Aorta (tissue), 5 donors: ENCODE measurements at places on chromosomes 11 and 22. TPM values are rescaled to one million over a fixed set of nuclear protein-coding genes. Genes with fewer than 3 reads are reported as not detected.

FGF3 gene
- polyA plus RNA-seq: not detected

DNA sequence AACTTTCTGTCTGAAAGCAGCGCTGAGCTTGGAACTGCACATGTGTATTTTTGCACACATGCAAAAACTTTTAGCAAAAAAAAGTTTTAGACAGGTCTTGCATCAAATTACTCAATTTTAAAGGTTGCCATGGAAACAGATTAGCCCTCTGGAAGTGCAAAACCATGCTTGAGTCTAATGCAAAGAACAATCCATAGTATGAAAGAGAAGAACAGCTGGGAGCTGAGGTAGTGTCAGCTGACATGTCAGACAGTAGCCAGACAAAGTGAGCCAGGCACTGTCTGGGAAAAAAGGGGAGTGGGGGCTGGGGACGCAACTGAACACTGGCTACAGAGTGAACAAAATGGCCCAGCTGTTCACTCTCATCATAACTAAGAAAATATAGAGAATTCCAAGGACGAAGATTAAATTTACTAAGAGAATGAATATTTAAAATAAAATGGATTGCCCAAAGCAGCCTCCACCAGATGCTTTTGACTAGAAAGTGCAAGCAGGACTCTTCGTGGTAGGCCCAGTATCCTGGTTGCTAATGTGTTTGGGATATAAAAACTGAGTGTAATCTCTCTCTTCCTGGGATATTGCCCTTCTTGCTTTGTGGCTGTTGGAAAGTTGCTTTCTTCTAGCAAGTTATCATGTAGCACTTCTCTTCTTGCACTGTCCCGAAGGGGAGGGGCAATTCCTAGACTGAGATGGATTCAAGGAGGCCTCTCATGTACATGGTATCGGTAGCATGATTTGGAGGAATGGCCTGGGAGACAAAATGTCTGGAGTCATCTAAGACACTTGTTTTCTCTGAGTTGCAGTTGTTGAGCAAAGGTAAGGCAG lies 434.1 kb upstream of the FAT3 start:
- no peaks in the 10 kb centered on the region for H3K36me3 ChIP-seq
- no peaks in the 10 kb centered on the region for H3K4me1 ChIP-seq

DNA sequence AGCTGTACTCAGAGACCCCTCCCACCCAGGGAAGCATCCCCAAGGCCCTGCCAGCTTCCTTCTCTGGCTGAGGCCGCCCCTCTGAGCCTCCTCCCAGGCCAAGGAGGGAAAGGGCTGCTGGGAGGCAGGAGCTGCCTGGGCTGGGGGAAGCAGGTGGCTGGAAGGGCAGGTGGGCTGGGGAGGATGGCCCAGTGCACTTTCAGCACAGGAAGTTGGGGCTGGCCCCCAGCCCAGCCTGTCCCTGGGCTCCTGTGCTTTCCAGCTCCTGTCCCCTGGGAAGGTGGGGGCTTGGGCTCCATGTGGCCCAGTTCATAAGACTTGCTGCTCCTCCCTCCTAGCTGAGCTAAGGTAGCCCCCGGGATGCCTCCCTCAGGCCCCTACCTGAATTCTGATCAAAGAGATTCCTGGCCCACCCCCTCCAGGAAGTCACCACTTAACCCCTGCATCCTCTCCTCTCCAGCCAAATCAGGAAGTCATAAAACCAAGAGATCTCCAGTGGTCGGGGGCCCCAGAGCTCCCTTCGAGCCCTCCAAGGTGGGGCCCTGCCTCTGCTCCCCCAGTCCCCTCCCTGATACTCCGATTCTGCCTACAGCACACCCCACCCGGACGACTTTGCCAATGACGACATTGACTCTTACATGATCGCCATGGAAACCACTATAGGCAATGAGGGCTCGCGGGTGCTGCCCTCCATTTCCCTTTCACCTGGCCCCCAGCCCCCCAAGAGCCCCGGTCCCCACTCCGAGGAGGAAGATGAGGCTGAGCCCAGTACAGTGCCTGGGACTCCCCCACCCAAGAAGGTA lies 4.9 kb downstream of the PPP1CA start:
- peaks cover 4% of the 10 kb centered on the region for H3K36me3 ChIP-seq
- no peak overlapping the region for H3K4me3 ChIP-seq
- no peak overlapping the region for H3K27ac ChIP-seq
- no peak for DNase-seq
- H3K27me3 ChIP-seq: no peaks in the 10 kb centered on the region

DNA sequence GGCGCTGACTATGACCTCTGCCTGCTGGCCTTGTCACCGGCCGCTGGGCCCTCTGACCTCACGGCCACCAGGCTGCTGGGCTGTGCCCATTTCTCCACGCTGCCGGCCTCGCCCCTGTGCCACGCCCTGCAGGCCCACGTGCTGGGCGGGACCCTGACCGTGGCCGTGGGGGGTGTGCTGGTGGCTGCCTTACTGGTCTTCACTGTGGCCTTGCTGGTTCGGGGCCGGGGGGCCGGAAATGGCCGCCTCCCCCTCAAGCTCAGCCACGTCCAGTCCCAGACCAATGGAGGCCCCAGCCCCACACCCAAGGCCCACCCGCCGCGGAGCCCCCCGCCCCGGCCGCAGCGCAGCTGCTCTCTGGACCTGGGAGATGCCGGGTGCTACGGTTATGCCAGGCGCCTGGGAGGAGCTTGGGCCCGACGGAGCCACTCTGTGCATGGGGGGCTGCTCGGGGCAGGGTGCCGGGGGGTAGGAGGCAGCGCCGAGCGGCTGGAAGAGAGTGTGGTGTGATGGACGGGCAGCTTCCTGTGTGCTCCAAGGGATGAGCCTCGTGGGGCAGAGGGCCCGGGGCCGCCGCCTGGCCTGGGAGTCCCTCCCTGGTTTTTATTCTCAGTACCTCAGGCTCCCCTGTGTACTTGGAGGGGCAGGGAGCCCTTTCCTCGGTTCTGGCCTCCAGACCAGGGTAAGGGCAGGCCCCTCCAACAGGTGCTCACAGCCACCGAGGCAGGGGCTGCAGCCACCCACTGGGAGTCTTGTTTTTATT lies 3.0 kb downstream of the LRFN4 start:
- H3K27me3 ChIP-seq: no peaks in the 10 kb centered on the region
- no peaks in the 10 kb centered on the region for H3K4me1 ChIP-seq
- no peak overlapping the region for H3K4me3 ChIP-seq
- no peaks in the 10 kb centered on the region for H3K36me3 ChIP-seq
- DNase-seq: no peak

NCF4 gene
- 31.4 TPM for polyA plus RNA-seq

GRCh38 chr11:78547931-78548705 lies 26.5 kb downstream of the NARS2 start:
- H3K27me3 ChIP-seq: no peaks in the 10 kb centered on the region
- DNase-seq: no peak
- H3K4me3 ChIP-seq: no peak overlapping the region
- no peaks in the 10 kb centered on the region for H3K36me3 ChIP-seq
- H3K27ac ChIP-seq: no peak overlapping the region

CRYBA4 gene
- polyA plus RNA-seq: not detected

KREMEN1 gene
- polyA plus RNA-seq: 1.9 TPM

FOLR2 gene
- polyA plus RNA-seq: 8.8 TPM

DNA sequence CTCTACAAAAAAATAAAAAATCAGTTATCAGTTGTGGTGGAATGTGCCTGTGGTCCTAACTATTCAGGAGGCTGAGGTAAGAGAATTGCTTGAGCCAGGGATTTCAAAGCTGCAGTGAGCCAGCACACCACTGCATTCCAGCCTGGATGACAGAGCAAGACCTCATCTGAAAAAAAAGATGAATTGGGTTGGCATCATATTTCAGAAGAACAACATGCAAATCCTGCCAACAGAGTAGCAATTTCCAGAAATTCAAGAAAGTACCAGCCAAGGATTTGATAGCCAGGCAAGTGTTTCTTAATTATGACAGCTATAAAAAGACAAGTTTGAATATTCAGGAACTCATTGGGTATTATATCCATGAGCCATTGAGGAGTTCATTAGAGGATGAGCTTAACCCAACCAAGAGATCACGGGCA lies 75.2 kb downstream of the USP47 start:
- no peaks in the 10 kb centered on the region for H3K27me3 ChIP-seq
- no peak overlapping the region for H3K27ac ChIP-seq
- no peaks in the 10 kb centered on the region for H3K4me1 ChIP-seq

DNA sequence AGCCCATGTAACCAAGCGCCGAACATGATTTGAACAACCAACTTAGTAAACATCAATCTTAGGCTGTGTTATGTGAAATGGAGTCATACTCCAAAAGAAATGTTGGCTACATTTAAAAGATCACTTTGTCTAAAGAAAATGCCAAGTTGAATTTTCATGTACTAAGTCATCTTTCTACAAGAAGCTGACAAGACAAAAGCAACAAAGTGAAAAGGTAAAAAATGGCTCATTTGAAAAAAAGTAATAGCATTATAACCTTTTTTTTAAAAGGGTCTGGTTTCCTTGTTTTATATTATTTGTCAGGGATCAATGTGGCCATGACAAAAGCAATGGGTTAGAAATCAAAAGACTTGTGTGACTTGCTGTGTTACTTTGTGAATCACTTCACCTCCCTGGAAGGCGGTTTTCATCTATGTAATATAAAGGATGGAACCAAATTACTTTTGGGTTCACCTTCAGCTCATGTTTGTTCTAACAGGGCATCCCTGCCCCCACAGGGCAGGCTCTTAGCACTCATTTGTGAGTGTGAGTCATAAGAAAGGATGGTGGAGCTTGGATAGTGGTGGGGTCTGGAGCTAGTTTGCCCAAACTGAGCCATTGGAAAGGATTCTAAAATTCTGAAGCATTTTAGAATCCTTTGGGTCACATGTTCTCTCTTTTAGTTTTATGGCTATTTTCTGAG lies 131.9 kb upstream of the MTMR2 start:
- no peaks in the 10 kb centered on the region for H3K27me3 ChIP-seq
- peaks cover 6% of the 10 kb centered on the region for H3K4me1 ChIP-seq
- no peak for DNase-seq
- H3K36me3 ChIP-seq: no peaks in the 10 kb centered on the region

GRCh38 chr22:50467773-50468440 lies 6.9 kb downstream of the SBF1 start:
- no peaks in the 10 kb centered on the region for H3K27me3 ChIP-seq
- no peak overlapping the region for H3K27ac ChIP-seq
- DNase-seq: no peak
- H3K4me3 ChIP-seq: no peak overlapping the region
- no peaks in the 10 kb centered on the region for H3K4me1 ChIP-seq
- peaks cover 23% of the 10 kb centered on the region for H3K36me3 ChIP-seq

INSC gene
- polyA plus RNA-seq: 0.63 TPM

GRCh38 chr11:92311616-92312449 lies 87.2 kb downstream of the FAT3 start:
- no peak for DNase-seq
- H3K4me3 ChIP-seq: no peak overlapping the region

GRCh38 chr11:45934580-45935318 lies 12.3 kb downstream of the LARGE2 start:
- no peaks in the 10 kb centered on the region for H3K27me3 ChIP-seq
- no peak for DNase-seq
- H3K36me3 ChIP-seq: peaks cover 3% of the 10 kb centered on the region
- H3K4me3 ChIP-seq: no peak overlapping the region
- no peak overlapping the region for H3K27ac ChIP-seq

ACTN3 gene
- polyA plus RNA-seq: not detected

- H3K4me1 ChIP-seq: no peaks in the 10 kb centered on the region
- no peaks in the 10 kb centered on the region for H3K27me3 ChIP-seq
- no peaks in the 10 kb centered on the region for H3K36me3 ChIP-seq
- H3K27ac ChIP-seq: no peak overlapping the region
- no peak for DNase-seq
Observed at GRCh38 chr11:61482513-61482912, 26.0 kb upstream of the LRRC10B start.

DDX25 gene
- not detected for polyA plus RNA-seq
